SJCRH30 (cell line): ENCODE measurements at places on chromosomes 3 and 15. TPM values are rescaled to one million over a fixed set of nuclear protein-coding genes. Genes with fewer than 3 reads are reported as not detected.
A peak's percentile ranks its signal among the peaks of the same experiment; 100 is the strongest.

DNA sequence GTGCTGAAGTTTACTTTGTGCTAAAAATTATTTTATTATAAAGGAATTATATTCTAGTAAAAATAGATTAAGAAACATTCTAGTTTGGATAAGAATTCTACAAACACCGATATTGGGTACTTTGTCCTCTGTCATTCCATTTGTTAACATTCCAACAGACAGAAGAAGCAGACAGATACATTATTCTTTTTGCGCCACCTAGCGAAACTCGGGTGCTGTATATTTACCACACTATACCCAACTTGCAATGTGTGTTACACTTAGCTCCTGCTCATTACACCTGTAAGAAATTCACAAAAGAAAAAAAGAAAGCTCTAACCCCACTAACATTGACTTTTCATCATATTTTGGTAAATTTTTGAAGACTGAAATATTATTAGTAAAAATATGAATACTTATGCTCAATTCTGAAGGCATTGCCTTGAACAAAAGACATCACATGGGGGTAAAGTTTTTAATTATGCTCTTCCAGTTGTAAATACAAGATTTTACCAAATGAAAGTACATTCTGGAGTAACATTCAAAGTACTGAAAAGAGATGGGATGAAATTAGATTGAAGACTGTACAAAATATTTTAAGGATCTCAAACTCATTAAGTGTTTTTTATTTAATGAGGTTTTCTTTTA, 136.5 kb upstream of the MLF1 start:
- peak; percentile 41 for DNase-seq

DNA sequence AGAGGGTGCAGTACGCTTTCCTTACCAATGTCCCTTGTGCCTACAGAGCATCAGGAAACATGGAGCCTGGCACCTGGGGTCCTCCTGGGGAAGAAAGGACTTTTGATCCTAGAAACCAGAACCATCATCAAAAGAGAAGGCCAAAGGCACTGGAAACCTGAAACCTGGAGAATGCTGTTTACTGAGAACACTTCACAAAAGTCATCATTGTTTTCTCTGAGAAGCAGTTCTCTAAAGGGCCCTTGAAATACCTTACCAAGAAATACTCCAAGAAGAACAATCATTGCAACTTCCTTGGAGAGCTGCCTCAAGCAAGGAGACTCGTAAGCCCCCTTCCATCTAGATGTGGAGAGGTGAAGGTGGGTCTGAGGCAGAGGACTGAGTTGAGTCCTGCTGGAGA, 66.0 kb downstream of the TLE3 start:
- DNase-seq: no peak

DNA sequence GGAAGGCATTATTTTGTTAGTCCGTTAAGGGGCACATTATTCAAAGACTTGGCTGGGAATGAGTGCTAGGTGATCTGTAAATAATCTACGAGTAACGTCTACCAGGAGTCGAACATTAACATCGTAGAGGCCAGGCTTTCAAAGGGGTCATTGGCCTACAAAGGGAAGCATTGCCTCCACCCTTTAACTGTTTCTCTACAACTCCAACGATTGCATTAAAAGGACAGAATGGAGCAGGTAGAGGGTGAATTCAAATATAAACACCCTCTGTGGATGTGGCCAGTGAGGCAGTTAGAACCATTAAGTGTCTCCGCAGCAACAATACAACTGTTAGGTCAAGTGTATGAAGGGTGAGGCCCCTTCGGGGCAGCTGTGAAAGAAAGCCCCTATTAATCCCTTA, 126.0 kb upstream of the LMOD3 start:
- DNase-seq: no peak

- peak; percentile 83 for DNase-seq
Measured at GRCh38 chr3:107846279-107846852, 244.5 kb downstream of the CD47 start.

The TRH gene
- total RNA-seq: not detected in 2 replicates

DNA sequence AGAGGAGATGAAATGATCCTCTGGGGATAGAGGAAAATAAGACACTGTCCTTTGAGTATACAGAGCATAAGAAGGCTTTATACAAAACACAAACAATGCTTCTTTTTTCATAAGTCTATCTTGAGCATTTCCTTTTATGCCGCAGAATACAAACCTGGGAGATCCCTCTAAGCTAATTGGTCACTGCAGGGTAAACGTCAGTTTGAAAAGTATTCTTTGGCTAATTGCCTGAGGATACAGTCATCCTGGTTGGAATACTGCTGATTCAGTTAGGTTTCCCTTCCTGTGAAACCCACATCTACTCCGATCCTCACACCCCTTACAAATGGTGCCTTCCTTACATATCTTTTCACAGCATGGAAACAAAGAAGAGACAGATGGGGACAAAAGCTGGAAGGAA, 10.6 kb downstream of the WNT5A start:
- no peak for DNase-seq

DNA sequence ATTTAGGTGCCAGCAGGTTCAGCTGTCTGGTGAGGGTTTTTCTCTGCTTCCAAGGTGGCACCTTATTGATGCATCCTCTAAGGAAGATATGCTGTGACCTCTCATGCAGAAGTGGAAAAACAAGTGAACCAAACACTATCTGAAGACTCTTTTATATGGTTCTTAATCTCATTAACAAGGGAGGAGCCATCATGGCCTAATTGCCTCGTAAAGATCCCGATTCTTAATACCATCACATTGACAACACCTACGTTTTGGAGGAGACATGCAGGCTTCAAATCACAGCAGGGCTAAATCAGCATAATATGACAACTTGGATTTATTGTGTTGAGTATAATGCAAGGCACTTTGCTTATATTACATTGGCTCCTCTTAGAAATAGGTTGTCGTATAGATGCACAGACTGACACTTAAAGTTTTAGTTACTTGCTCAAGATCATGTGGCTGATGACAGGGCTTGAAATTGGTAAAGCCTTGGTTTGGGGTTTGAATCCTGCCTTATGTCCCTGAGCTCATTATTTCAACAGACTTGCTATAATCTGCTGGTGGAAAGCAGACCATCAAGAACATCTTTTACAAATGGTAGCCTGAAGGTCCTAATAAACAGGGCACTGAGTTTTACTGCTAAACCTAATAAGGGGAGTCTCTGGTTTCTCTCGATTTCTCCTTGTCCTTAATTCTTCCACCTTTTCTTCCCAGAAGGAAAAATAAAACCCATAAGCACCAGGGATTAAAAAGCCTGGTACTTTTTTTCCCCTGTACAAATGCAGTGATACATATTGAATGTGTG, 88.2 kb downstream of the PTPRG start:
- no peak for DNase-seq

- peak; percentile 77 for DNase-seq
Measured at GRCh38 chr3:30693470-30694120, 87.2 kb downstream of the TGFBR2 start.

- DNase-seq: no peak
Measured at GRCh38 chr15:80518522-80518921, 114.3 kb downstream of the ARNT2 start.

The MNS1 gene
- total RNA-seq: 8.2 and 10.6 TPM in 2 replicates

DNA sequence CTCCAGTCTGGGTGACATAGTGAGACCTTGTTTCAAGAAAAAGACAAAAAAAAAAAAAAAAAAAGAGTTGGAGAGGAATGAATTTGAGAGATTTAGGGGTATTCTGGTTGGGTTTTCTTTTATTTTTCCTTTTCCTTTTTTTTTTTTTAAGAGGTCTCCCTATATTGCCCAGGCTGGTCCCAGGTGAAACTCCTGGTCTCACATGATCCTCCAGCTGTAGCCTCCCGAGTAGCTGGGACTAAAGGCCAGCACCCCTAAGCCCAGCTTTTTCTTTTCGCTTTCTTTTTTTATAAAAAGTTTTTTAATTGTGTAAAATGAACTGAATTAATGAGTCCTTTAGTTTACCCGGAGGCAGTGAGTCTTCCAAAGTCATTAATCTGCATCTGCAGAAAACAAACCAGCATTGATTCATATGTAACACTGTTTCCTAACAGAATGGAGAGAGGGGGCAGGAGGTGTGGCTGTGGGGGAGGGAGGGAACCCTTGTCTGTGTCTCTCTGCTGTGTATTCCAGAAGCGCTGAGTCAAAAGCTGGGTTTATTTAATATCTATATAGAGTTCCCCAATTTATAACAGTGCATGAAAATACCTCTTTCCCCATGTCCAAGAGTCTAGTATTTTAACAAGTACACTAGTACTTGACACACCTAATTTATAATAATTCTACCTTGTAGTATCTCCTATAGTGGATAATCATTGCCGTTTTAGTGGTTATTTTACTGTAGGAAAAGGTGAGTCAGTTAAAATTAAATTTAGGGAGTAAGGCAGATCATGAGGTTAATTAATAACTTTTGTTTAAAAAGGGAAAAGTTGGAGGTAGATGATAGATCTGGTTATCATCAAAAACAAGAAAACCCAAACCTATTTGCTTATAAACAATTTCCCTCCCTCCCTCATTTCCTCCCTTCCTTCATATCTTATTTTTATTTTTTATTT, 2.6 kb upstream of the DPPA4 start:
- no peak for DNase-seq

- no peak for DNase-seq
Measured at GRCh38 chr3:194272221-194272620, 78.9 kb downstream of the CPN2 start.
